KBM-7 (cell line): ENCODE measurements at places on chromosomes 3 and 15.

DNA sequence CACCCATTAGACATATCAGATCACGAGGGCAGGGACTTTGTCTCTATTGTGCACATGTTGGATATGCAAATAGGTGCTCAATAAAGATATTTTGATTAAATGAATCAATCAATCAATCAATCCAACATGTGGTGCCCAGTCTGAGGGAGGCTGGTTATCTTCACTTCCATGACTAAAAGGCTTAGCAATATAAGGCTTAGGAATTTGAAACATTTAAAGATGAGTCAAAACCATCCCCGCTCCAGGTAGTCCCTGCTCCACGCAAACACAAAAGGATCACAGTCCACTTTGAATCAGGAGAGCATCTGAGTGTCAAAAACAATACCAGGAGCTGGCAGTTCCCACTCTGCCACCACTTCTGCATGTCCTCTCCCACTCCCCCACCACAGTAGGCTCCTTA lies 25.8 kb upstream of the PRICKLE2 start:
- DNase-seq = no peak

GRCh38 chr3:86856711-86857110 lies 134.2 kb downstream of the VGLL3 start:
- DNase-seq = no peak

DNA sequence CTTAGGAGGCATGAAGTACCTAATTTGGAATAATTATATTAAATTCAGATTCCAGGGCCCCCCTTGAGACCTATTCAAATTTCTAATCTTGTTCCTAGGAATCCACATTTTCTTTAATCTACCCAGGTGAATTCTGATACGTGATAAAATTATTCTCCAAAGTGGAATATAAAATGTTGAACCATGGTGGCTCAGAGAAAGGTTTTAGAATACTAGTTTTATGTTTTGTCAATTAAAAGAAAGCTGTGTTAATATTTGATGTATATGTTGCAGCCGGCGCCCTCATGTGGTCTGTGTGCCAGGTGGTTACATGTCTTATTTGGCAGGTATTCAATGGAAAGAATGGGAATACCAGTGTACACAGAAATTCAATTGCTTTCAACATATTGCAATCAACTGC lies 321.8 kb downstream of the FEZF2 start:
- peak; percentile 27 for DNase-seq

- no peak for DNase-seq
These were observed 132.4 kb upstream of the OSTN start for GRCh38 chr3:191066669-191067068.

DNA sequence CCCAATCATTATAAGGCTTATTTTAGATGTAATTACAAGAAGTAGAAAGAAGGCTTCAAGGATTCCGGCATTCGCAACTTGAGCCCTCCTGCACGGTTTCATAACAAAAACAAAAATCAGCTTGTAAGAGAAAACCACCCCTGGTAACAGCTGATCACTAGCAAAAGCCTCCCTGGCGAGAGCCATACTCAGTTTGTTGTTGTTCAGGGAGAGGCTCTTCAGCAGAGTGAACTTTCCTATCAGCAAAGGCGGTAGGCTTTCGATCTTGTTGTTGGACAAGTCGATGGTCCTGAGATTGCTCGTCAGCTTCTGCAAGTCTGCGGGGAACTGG lies 710 bp downstream of the LRRC57 start:
- DNase-seq = no peak

GRCh38 chr3:138062626-138063025 lies 52.7 kb downstream of the CLDN18 start:
- DNase-seq = no peak

DNA sequence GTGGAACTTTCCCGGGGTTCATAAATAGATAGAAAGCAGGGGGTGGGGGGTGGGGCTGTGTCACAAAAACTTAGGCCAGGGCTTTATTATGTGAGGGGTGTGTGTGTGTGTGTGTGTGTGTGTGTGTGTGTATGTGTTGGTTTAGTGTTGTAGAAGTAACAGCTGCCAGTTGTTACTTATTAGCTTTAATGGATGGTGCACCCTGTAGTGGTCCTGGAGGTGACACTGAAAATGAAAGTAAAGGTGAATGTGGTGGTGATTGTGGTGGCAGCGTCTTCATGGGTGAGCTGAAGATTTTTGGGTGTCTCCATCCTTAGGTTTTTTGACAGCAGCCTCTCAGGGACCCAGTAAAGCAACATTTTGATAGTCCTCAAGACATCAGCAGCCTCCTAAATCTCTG lies 449.9 kb downstream of the PDCD6IP start:
- no peak for DNase-seq

DNA sequence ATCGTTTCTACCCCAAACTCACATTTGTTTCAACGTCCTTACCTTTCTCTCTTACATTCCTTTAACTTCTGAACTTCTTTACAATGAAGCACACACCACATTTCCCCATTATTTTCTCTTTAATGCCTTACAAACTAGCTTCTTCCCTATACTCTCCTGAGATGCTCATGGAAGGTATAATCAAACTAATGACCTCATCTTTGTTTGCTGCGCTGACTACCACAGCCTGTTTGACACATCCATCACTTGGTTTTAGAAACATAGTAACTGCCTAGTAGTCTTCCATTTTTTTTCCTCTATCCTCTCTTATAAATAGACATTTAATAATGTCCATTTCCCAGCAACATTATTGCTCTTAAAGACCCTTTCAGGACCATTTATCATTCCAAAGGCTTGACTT lies 230.5 kb upstream of the LRTM1 start:
- DNase-seq = no peak

DNA sequence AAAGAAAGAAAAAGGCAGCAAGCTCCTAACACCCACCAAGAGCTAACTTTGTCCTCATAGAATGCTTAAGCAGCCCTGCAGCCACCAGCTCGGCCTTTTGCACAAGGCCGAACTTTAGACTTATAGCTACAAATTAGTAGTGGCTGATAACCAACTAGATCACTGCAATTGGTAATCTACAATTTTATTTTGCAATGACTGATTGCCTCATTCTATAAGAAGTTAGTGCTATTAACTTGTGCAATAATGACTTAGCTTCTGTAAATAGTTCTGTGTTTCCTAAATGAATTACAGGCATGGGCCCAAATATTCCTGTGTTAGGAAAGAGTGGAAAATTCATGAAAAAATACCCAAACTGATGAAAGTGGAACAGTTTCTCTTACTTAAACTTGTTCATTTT lies 284.8 kb upstream of the CFAP20DC start:
- no peak for DNase-seq

- no peak for DNase-seq
These were observed 113.2 kb downstream of the SAMMSON start for GRCh38 chr3:70112751-70113150.

- DNase-seq = no peak
These were observed 49.5 kb downstream of the TP63 start for GRCh38 chr3:189680723-189681122.

GRCh38 chr3:106332884-106333283 lies 464.1 kb upstream of the CBLB start:
- no peak for DNase-seq

- DNase-seq = no peak
These were observed 46.6 kb upstream of the DUSP7 start for GRCh38 chr3:52102934-52103333.

DNA sequence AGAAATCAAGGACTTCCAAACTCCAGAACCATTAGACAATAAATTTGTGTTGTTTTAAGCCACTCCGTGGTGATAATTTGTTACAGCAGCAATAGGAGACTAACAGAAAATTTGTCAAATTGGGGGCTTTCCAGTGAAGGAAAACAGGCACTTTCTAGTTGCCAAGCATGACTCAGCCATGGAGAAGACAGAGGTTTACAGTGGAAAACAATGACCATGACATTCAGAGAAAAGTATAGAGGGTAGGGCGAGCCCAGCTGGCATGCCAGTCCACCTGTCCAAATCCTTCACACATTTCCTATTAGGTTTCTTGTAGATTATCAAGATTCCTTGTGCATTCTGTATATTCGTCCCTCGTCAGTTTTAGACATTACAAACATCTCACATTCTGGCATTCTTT lies 24.9 kb downstream of the SLCO2A1 start:
- DNase-seq = no peak

DNA sequence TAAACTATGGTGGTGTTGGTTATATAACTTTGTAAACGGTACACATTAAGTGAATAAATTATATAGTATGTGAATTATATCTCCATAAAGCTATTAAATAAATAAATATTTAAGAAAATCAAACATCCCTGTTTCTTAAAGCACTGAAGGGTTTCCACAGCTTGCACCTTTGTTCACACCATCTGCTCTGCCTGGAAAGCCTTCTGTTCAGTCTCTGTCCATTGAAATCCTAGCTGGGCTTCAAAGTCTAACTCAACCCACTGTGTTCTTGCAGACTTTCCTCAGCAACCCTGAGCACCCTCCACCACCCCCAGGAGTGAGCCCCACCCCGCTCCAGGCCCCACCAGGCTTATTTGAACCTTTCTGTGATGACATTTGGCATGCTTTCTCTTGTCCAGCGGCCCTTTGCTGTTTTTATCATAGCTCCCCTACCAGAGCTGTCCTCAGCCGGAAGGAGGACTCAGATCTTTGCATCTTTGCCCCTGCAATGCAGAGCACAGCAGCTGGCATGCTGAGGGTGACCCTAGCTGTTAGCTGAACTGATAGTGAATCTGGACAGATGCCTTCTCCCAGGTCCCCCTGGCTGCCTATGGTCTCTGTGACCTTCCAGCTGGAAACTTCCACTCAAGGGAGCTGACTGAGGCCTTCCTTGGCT lies 105.2 kb downstream of the DAPK2 start:
- no peak for DNase-seq

GRCh38 chr3:132254076-132254755 lies 63.0 kb upstream of the ACP3 start:
- DNase-seq = no peak

DNA sequence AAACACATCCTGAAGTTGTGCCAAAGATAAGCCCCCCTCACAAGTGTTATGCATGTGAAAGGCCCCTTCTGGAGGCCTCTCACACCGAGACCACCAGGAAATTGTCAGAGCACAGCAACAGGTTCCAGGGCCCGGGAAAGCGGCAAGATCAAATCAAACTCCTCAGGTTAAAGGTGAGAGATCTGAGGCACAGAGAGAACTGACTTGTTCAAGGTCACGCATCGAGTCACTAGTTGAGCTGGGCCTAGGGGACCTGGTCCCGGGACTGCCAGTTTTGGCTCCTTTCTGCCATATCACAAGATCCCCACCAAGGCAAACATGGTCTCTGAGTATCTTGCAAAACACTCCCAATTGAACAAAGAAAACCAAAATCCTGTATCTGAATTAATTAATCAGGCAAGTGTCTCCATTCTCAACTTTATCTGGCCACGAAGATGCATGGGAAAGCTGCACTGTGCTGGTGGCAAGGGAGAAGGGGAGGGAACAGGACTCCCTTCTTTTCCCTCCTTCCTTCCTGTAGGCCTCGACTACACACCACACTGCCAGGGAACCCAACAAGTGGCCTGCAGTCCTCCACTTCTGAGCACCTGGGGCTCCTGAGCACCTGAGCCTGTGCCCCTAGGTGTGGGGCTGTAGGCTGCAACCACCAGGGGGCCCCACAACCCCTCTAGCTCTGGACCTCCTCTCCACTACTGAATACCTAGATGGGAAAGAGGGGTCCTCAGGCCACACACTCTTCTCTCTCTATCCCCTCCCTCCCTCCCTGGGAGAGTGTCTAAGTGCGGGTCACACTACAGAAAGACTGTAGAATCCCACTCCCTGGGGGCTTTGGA lies 37.3 kb downstream of the ANP32A start:
- peak; percentile 75 for DNase-seq

DNA sequence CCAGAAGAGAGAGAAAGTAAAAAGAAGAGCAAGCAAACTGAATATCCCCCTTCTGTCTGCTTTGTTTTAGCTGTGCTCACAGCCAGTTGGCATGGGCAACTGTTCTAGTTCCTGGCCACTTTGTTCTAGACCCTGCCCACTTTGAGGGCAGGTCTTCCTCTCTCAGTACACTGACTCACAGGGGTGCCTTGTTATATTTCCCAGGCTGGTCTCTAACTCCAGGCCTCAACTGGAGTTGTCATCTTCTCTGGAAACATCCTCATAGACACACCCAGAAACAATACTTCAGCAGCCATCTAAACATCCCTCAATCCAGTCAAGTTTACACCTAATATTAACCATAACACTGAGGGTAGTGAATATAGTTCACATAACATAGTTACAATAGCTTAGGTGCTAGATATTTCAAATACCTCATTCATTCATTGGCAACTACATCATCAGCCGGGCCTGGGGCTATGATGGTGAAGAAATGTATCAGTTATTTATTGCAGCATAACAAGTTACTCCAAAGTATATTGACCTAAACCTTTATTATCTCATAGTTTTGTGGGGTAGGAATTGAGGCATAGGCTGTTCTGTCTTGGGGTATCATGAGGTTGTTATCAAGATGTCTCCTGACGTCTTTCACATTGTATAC lies 106.0 kb downstream of the UBE2E2 start:
- no peak for DNase-seq

GRCh38 chr3:115085197-115085865 lies 61.8 kb downstream of the ZBTB20 start:
- no peak for DNase-seq

DNA sequence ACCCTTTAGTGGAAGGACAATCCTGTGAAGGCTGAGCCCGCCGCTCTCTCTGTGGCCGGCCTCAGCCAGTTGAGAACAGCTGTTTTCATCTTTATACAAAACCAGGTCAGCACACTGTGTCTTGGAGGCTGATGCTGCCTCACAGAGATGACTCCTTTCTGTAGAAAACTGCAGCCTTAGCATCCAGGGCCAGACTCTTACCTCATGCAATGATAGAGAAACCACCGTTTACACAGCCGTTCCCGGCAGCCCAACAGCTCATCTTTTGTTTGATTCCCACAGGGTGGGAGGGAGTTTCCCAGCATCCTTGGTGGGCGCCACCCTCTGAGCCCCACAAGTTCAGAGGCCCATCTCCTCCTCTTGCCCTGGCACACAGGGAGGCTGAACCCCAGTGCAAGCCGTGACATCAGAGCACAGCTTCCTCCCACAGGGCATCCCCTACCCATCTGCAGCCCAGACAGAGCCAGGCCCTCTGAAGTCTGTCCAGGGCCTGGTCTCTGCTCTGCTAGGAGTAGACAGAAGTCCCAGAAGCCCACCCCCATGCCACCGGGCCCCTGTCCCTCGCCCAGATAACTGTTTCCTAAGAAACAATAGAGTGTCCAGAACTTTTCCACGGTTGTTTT lies 105.0 kb downstream of the LRRK1 start:
- no peak for DNase-seq

DNA sequence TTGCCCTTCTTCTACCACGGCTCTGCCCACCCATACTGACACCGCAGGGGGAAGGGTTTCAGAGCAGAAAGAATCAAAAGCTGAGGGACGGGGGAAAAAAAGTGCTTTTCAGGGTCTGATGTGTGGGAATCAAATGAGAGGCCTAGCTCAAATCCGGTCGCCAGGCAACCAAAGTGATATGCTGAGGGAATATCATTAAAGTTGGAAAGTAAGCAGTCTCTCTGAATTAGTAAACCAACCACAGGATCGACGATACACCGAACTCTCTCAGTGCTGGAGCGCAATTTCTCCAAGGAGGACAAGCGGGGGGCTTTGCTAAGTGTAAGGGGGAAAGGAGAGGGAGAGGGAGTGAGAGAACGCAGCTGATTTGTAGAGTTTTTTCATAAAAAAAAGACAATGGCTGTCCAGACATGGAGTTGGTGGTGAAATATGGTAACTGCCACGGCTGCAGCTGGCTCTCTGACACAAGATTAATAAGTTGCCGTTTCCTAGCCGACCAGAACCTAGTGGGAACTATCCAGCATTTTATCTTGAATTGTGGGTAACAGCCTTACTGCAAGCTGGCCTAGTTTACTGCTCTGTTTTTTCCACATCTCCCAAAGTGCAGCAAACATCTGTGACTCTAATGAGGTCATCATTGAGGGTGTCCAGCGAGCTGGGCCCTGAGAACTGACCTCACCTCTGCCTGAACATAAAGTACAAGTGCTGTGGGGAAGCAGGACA lies 530.2 kb downstream of the SOX2 start:
- DNase-seq = no peak

- DNase-seq = no peak
These were observed 138.9 kb upstream of the RORA start for GRCh38 chr15:61367953-61368352.
